ENCODE measurements at places on chromosomes 2 and 18.

GRCh38 chr2:182300608-182301007 lies 126.2 kb downstream of the PDE1A start:
- DNase-seq, result peak; percentile 64

DNA sequence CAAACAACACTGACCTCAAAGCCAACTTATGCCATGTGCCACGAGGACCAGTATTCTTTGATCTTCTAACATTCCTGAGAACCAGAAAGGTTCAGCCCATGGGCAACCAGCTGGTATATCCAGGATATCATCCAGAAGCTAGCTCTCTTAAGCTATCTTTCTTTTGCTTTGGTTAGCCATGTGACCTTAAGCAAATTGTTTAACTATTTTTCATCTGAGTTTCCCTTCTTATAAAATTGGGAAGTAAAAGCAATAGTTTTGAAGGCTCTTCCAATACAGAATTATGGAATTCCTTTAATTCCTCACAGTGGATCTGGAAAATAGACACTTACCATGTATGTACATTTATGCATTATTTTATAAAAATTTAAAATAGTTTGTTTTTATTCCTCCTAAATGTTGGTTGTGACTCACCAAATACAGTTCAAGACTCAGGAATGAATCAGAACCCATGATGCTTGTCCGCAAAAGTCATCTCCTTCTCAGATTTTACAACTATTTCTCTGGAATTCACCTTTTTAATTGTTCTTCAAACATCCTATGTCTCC lies 435.7 kb downstream of the ZEB2 start:
- peak; percentile 88 for DNase-seq

- no peak for DNase-seq
Measured at GRCh38 chr2:98959810-98960507, 23.9 kb upstream of the CRACDL start.

DNA sequence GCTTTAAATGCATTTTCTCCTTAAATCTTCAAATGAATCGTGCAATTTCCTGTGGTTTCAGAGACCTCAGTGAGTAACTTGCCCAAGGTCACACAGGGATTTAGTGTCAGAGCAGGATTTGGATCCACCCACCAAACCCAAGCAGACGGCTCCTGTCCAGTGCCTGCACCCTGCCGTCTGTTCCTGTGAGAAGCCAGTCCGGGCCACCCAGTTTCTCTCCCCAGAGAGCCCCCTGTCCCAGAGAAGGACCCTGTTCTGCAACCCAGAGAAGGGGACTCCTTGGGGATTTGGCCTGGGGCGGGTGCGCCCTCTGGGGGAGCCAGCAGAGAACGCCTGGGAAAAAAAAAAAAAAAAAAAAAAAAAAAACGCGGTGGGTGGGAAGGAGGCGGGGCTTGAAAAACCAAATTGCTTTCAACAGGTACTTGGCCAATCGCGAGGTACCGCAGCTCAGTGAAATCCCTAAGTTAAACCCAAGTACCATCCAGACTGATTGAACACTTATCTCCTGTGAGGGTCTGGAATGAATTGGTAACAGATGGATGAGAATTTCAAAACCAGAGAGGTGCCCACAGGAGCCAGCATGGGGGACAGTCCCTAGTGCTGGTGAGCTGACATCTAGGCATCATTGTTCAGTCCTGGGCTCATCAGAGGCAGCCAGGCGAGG lies 30.9 kb upstream of the REEP1 start:
- peak; percentile 24 for DNase-seq

- DNase-seq, result no peak
Measured at GRCh38 chr2:134334542-134335353, 80.9 kb downstream of the MGAT5 start.

DNA sequence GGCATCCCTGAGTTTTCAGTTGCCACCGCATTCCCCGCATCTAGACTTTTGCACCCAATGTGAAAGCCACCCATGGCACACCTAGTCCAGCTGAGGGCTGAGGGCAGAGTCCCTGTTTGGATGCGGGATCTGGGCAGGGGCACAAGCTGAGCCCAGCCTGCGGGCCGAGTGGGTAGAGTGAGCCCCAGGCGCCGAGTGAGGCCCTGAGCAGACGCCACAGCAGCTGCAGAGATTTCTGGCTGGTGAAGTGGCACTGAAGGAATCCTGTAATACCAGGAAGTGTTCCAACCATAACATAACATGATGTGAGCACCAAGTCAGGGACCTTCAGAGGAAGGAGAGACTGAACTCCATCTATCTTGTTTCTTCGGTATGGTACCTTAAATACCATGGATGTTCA lies 27.7 kb upstream of the FRZB start:
- DNase-seq, result peak; percentile 41

DNA sequence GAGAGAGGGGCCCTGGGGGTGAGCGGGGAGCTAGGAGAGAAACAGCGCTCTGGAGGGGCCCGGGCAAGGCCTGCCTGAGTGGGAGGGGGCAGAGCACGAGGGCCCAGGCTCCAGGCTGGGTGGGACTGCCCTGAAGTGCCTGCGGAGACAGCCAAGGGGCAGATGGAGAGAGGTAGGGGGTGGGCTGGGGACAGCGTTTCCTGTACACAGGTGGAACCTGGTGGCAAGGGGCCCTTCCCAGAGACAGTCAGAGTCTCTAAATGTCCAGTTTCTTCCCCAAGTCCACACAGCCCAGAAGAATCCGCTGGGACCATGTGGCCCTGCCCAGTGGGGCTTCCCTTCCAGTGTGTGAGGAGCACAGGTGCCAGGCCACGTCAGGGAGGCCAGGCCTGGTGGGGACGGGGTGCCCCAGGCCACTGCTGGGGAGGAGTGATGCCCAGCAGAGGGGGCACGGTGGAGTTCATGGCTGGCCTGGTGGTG lies 1.7 kb upstream of the GPR35 start:
- DNase-seq, result no peak

DNA sequence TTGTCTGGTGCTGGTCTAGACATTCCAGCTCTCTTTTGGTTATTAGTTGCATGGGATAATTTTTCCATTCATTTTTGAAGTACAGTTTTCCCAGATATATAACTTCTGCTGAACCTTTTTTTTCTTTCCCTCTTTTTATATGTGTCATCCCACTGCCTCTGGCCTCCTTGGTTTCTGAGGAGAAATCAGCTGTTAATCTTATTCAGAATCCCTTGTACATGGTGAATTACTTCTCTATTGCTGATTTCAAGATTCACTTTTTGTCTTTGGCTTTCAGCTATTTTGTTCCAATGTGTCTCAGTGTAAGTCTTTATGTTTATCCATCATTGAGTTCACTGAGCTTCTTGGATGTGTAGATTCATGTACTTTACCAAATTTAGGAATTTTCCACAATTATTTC lies 99.7 kb downstream of the ARHGEF4 start:
- DNase-seq, result no peak

- DNase-seq, result peak; percentile 48
Measured at GRCh38 chr2:113105047-113105785, 22.2 kb upstream of the IL1RN start.

DNA sequence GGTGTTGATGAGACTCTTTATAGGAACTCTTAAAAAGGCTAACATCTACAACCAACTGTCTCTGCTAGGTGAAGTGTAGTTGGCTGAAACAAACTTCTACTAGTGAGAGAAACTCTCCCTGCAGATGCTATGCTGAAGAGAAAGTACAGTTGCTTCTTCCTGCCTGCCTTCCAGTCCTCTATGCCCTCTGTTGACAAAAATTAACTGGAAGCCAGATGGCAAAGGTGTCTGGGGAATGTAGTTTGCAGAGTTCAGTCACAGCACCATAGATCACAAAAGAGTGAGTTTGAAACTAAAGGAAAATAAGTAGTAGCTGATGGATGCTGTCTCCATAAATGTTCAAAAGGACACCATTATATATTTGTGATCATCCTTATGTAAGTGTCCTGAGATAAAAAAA lies 958.8 kb upstream of the NRXN1 start:
- DNase-seq, result no peak

- DNase-seq, result no peak
Measured at GRCh38 chr2:120817136-120817955, 81.7 kb downstream of the GLI2 start.

GRCh38 chr2:128408349-128409305 lies 90.0 kb upstream of the HS6ST1 start:
- peak; percentile 63 for DNase-seq

- DNase-seq, result peak; percentile 28
Measured at GRCh38 chr18:40904295-40904694, 1050.7 kb upstream of the PIK3C3 start.

- no peak for DNase-seq
Measured at GRCh38 chr2:159737292-159737916, 25.1 kb downstream of the MARCHF7 start.

- DNase-seq, result no peak
Measured at GRCh38 chr2:219210196-219210885, 3.8 kb downstream of the ZFAND2B start.

DNA sequence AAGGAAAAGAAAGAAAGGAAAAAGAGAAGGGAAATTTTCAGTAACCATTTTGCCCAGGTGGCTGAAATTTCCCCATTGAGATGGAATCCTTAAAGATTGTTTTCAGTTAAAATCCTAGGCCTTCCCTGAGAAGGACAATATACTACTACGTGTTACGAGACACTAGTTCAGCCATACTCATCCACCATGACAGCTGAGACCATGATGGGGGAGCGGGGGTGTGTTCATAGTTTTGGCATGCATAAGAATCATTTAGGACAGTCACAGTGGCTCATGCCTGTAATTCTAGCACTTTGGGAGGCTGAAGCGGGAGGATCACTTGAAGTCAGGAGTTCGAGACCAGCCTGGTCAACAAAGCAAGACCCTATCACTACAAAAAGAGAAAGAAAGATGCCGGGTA lies 28.0 kb downstream of the PLA2R1 start:
- no peak for DNase-seq

- no peak for DNase-seq
Measured at GRCh38 chr18:3051718-3052410, 38.9 kb upstream of the LPIN2 start.

DNA sequence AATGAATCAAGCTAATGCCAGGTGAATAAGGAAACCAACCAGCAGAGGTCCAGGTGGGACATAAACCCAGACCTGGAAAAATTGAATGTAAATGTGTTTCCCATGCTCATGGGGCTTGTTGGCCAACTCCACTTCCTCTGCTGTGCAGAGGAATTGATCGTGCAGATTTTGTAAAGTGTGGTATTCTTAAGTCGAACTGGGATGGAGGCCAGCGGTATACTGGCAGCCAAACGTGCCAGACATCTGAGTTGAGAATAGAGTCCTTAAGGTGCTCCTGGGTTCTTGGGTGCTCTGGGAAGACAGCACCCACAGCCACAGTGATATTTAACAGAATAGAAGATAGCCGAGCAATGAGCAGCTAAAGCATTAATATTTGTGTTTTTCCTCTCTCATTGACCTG lies 146.5 kb upstream of the LGALSL start:
- DNase-seq, result no peak

DNA sequence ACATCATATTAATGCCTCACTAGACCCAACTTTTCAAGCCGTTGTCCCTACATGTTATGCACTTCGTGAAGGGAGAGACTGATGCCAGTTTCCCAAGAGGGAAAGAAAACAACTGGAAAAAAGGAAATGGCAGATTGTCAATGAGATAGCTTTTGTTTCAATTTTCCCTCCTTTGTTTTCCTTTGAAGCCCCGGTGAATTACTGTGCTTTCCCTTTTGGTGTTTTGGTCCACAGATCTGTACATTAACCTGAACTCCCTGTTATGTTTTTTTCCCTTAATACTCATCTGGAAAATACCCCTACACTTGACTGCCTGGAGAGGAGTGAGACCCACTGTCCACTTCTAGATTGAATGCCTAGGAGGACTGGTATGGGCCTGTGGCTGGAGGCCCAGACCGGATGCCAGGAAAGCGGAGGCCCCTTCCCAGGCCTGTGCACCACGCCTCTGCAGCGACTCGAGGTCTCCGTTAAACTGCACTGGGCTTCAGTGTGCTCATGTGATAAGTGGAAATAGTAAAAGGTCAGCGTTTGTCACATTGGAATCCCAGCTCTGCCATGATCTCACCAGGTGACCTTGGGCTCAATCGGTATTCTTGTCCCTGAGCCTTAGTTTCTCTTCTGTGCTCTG lies 106.4 kb downstream of the GATA6 start:
- no peak for DNase-seq

GRCh38 chr2:1375794-1376193 lies 37.5 kb upstream of the TPO start:
- DNase-seq, result no peak

GRCh38 chr2:223300326-223300725 lies 248.3 kb downstream of the KCNE4 start:
- DNase-seq, result no peak
